ENCODE measurements at places on chromosomes 5 and 9. TPM values are rescaled to one million over a fixed set of nuclear protein-coding genes. Genes with fewer than 3 reads are reported as not detected.

- DNase-seq: no peak
Measured at GRCh38 chr5:691817-692528, 1.2 kb downstream of the TPPP start.

GRCh38 chr5:1917830-1918487 is 35.2 kb upstream of the IRX4 start:
- no peak for DNase-seq

- DNase-seq: no peak
Measured at GRCh38 chr5:14809369-14810155, 62.0 kb downstream of the ANKH start.

- DNase-seq: no peak
Measured at GRCh38 chr9:113524468-113524867, 60.9 kb downstream of the RGS3 start.

DNA sequence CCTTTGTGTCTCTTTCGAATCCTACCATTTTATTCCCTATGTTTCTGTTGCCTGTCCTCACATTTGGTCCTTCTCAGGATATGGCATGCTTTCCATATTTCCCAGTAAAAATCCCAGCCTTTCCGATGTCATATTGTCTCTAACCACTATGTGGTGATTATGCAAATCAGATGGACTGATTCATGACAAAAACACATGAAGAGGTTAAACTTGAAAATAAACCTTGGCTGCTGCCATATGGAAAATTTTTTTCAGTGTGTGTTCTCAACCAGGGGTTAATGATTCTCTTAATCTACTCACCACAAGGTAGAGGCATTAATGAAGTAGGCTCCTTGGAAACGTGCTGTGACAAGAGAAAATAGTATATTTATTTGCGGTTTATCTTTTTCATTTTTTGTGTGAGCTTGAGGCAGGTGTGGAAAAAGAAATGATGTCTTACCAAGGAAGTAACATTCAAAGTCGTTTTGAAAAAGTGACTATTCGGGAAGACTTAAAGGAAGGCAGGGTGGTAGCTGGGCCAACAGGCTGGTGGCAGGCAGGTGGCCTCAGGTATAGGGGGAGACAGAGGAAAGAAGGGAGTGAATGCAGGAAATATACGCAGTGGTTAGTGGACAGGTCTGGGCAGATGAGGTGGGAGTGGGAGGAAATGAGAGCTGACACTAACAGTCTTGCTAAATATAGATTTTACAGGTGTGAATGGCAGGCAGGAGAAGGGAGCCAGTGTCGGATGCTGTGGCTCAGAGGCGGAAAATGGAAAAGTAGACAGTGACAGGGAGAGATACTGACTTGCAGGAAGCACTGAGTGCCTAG is 46.2 kb downstream of the DMRT2 start:
- no peak for DNase-seq

GRCh38 chr9:126407114-126407870 is 80.7 kb downstream of the MVB12B start:
- no peak for DNase-seq

FAXDC2 gene
- total RNA-seq: 14.8 TPM

- no peak for DNase-seq
Measured at GRCh38 chr5:96726802-96727201, 64.6 kb downstream of the CAST start.

NDST1 gene
- total RNA-seq: 154 TPM

GRCh38 chr9:33109097-33109496 is 32.6 kb upstream of the SMU1 start:
- DNase-seq: no peak

- DNase-seq: no peak
Measured at GRCh38 chr9:88818495-88819201, 172.6 kb upstream of the S1PR3 start.

DNA sequence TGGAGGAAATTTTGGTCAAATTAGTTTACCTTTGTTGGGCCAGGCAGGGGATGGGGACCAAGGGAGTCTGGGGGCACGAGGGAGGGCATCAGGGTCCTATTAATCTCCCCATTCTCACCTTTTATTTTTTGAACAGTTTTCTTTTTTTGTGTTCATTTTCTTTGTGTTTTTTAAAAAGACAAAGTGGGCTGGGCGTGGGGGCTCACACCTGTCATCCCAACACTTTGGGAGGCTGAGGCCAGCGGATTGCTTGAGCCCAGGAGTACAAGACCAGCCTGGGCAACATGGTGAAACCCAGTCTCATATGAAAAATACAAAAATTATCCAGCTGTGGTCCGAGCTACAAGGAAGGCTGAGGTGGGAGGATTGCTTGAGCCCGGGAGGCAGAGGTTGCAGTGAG is 103.7 kb downstream of the WNK2 start:
- no peak for DNase-seq

GRCh38 chr9:17462869-17463464 is 115.9 kb upstream of the SH3GL2 start:
- no peak for DNase-seq

TMEM252 gene
- total RNA-seq: not detected

DNA sequence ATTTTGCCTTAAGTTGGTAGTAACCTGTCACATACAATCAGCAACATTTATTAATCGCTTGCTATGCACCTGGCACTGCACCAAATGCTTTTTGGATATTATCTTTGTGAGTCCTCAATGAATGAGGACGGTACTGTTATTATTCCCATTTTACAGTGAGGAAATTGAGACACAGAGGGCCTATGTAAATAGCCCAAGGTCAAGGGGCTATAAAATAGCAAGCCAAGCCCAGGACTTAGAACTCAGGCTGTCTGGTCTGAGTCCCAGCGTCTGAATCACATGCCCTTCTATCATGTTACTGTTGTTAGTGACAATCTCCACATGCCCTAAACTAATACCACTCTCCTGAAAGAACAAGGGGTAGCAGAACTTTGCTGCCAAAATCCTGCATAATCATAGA is 60.0 kb downstream of the ERAP1 start:
- no peak for DNase-seq

DNA sequence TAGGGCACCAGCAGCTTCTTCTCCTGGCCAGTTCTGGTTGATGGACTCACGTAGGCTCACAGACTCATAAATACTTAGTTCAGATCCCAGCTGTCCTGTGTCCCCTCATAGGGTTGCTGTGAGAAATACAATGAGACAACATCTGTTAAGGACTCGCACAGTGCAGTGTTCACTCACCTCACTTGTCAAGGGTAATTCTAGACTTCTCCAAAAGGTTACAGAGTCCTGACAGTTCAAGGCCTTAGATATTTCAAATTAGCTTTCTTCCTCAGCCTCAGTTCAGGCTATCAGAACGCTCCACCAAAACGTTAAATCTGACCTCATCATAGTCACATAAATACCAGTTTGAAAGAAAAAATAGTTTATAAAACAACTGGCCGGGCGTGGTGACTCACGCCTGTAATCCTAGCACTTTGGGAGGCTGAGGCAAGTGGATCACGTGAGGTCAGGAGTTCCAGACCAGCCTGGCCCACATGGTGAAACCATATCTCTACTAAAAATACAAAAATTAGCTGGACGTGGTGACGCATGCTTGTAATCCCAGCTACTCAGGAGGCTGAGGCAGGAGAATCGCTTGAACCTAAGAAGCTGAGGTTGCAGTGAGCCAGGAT is 106.3 kb downstream of the UGCG start:
- no peak for DNase-seq

GRCh38 chr5:107665036-107665570 is 5.6 kb downstream of the EFNA5 start:
- DNase-seq: no peak

GRCh38 chr9:110626101-110626829 is 42.3 kb upstream of the MUSK start:
- DNase-seq: no peak

GPX3 gene
- 34.1 TPM for total RNA-seq
